C1 segment of cervical spinal cord (tissue), 14 donors: ENCODE measurements at places on chromosomes 1 and 21.

DNA sequence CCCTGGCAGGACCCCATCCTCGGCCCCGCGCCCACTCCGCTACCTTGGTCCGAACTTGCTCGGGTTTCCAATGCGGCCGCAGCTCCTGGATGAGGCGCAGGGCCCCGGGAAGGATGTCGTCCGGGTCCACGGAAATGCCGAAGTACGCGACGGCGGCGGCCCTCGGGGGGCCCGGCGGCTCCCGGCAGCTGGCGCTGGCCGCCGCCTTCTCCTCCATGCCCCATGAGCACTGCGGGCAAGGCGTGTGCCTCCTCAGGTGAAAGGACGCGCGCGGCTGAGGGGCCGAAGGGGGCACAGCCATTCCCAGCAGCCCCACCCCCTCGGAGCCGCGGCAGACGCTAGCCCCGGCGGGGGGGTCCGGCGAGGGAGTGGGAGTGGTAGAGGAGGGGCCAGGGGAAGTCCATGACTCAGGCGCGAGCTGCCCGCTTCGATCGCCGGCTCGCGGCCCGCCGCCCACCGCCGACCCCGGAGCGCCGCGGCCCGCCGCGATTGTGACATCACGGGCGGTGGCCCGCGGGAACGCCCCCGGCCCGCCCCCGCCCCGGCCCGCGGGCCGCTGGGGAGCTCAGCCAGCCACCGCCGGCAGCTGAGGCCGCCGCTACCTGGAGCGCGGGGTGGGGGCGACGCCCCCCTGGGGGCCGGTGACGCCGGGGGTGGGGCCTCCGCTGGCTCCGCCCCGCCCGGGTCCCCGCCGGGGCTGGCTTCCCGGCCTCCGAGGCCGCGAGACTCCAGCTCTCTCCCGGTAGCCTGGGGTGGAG is at the start of gene ETNK2:
Gene ETNK2 (minus strand): TSS at position 493 of the 758 bp plus-strand sequence. CDS start 192 bp downstream, at position 301.
- DNase-seq = peak; percentile 44

- no peak for DNase-seq
These were observed 620.1 kb upstream of the ADAMTS5 start for GRCh38 chr21:27586986-27587385.

DNA sequence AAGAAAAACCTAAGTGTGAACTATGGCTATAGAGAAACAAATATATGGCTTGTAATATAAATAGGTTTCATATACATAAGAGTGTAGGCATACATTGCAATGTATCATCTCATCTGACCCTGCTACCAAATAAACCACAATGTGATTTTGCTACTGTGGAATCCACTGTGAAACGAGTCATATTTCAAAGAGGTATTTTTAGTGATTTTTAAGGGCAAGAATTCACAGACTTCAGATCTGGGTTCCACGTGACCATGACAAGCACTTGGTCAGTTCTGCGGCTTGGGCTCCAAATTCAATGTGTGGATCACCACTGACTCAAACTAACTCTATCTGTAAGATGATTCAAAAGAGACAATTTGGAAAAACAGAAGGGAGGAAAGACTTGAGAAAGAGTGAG is 147.0 kb upstream of the ERG start:
- DNase-seq = no peak

DNA sequence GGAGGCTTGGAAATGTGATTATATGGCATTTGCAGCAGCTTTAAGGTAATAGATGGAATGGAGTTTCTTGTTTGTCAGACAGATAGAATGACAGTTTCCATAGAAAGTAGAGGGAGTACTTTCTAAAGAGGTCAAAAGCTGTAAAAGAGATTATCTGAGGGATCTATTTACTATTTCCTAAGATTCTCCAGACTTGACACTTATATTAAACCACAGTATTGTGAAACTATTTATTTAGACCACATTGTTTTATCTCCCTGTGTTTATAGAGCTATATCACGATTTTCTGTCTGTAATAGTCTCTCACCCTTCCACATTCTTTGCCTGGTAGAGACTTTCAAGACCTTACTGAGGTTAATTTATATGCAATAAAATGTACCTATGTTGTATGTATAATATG is 66.7 kb downstream of the MAN1A2 start:
- DNase-seq = no peak

GRCh38 chr21:23452384-23453083 is 2154.7 kb downstream of the MRPL39 start:
- no peak for DNase-seq

DNA sequence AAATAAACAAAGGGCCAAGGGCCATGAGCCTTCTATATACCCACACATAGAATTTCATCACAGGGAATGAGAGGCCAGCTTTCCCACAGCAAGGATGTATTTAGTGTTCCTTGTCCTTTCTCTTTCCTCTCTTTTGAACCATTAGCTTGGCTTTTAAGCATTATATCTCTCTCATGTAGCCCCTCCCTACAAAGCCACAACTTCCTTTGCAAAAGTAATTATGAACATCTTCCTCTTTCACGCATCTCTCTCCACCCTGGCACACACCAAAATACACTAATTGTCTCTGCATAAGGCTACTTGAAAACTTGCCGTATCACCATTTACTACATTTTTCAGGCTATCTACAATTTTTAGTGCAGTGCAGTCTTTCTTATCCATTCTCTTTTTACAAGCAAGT is 1.9 kb upstream of the AK5 start:
- no peak for DNase-seq

DNA sequence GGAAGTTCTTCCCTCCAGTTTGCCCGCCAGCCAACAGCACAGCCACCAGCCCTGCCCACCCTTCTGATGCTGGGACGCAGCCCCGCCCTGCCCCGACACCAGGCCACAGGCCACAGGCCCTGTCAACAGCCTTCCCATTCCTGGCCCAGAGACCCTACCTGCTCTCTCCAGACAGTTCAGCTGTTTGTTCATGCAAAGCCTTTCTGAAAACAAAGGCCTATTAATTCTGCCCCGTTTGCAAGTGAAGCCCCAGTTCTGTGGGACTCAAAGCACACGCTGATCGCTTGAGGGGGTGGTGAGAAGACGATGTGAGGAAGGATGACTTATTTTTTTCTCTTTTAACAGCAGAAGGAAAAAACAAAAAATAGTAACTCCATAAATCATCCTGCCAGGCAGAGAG is 55.4 kb upstream of the KIF26B start:
- DNase-seq = no peak

DNA sequence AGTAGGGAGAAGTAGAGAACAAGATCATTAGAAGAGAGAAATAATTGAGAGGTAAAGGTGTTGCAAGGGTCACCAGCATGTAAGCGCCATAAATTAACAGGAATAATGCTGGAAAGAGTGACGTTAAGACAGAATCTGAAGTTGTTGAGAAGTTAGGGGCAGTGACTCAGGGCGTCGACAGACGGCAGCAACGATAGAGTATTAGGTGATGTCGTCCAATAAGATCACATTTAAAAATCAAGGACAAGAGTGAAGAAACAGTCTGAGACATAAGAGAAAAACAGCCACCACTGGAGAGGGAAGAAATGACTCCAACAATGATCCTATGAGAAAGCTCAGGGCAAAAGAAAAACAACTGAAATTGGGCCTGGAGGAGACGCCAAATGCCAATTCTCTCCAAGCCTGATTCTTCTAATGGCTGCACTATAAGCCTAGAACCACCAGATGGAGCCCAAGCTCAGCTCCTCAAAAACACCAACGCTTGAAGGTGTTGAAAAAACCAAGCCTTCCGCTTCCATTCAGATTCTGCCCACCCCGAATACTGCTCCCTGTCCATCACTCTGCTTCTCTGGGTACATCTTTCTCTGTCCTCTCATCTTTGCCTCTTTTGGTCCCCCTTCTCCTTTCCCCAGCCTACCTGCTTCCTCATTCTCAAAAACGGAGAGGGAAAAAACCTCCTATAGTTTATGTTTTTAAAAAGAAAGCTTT is 70.0 kb downstream of the LUZP1 start:
- DNase-seq = no peak

DNA sequence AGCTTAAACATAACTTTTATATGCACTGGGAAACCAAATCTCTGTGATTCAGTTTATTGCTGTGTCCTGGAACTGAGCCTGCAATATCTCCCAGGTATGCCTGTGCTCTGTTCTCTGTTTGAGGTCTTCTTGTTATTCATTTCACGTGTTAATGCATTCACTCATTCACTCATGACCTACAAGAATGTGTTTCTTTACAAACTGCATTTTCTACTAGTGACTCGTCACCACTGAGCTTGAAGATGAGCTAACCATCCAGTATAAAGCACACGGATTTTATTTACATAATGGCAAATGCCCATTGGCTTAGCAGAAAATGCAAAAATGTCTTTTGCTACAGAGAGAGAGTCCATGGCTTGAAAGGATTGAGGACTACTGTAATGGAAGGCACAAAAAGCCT is 75.0 kb upstream of the DUSP10 start:
- DNase-seq = no peak

DNA sequence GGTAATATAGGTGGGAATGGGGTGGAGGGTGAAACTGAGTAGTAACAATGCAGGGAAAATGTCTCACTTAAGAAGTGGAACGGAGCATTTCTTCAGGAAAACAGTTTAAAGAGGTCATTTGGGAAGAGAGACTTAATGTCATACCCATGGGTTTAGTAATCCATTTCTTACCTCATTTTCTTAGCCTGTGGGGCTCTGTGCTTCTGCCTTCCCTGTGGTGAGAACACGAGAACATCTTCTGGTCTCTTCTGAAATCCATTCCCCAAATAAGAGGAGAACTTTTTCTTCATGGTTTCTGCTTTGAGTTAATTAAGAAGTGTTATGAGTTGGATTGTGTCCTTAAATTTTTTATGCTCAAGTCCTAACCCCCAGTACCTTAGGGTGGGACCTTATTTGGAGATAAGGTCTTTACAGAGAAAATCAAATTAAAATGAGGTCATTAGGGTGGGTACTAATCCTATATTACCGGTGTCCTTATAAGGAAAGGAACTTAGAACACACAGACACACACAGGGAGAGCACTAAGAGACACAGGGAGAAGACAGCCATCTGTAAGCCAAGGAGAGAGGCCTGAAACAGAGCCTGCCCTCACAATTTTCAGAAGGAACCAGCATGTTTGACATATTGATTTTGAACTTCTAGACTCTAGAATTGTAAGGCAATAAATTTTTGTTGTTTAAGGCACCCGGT is 5.4 kb downstream of the CCDC190 start:
- no peak for DNase-seq

DNA sequence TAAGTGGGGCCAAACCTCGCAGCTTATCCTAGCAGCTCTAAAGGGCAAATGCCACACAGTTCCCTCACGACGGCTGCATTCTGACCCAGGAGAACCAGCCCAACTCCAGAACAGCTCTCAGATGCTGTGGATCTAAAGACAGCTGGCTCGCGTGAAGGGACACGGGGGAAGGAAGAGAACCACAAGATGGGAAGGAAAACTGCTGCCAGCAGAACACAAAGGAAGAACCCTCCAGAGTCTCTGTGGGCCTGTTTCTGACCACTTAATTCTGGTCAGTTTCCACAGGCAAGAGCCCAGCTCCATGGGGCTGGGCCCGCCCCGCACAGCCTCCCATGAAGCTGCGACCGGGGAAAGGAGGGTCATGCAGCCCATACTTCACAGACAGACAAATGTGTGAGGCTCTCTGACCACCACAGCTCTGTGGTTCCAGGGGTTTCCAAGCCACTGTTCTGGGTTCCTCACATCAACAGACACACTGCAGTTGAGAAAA is 61.1 kb downstream of the SLC45A1 start:
- peak; percentile 22 for DNase-seq

- peak; percentile 13 for DNase-seq
These were observed 64.4 kb upstream of the BARHL2 start for GRCh38 chr1:90781534-90781933.

- no peak for DNase-seq
These were observed 69.1 kb downstream of the RUSC1 start for GRCh38 chr1:155389826-155390225.

GRCh38 chr1:21939650-21940374 is 2.7 kb upstream of the HSPG2 start:
- peak; percentile 45 for DNase-seq
